ENCODE measurements at places on chromosomes 11 and 22.

DNA sequence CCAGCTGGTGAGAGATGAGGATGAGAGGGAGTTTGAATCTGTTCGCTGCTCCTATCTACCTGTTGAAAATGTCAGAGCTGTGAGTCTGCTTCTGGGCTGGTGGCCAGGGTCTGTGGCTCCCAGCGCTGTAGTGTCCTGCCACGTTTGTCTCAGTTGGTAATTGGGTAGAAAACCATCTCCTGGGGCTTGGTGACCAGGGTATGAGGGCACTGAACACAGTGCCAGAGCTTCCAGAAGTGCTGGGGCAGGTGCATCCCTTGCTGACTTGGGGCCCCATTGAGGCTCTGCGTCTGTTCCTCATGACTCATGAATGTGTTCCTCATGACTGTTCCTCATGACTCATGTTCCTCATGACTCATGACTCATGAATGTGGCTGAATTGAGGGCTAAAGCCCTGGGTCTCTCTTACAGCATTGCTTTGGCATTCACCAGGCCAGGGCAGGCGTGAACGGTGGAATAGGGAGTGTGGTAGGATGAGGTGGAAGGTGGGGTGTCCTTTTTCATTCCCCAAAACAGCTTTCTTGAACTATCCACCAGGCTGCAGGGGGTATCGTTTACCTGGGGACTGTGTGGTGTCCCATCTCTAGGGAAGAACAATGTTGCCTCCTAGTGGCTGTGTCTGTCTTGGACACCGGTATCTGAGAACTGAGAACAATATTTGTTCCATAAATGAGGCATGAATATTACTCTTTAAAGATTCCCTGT lies 139.5 kb downstream of the COMMD9 start:
- DNase-seq: peak; percentile 7

- DNase-seq: no peak
Measured at GRCh38 chr11:78074756-78075155, 4.9 kb downstream of the NDUFC2 start.

DNA sequence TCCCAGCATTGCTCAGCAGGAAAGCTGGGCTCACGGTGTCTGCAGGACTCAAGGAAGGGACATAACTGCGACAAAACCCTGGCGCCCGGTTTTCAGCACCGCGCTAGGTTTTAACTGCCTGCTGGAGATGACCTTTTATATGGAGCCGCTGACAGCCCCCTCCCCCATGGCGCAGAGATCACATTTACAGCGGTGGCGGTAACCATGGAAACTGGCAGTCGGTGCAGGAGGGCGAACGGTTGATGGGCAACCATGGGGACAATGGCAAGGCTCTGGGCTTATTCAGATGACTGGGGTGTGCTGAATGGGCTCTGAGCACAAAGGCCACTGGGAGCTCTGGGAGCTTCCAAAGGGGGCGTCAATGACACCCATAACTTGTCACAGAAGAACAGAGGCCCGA lies 37.2 kb downstream of the CELSR1 start:
- no peak for DNase-seq

- no peak for DNase-seq
Measured at GRCh38 chr11:47961383-47961782, 19.0 kb upstream of the PTPRJ start.

- no peak for DNase-seq
Measured at GRCh38 chr11:122340607-122341290, 224.7 kb upstream of the BLID start.

GRCh38 chr11:130909650-130910049 lies 6.6 kb downstream of the SNX19 start:
- no peak for DNase-seq

DNA sequence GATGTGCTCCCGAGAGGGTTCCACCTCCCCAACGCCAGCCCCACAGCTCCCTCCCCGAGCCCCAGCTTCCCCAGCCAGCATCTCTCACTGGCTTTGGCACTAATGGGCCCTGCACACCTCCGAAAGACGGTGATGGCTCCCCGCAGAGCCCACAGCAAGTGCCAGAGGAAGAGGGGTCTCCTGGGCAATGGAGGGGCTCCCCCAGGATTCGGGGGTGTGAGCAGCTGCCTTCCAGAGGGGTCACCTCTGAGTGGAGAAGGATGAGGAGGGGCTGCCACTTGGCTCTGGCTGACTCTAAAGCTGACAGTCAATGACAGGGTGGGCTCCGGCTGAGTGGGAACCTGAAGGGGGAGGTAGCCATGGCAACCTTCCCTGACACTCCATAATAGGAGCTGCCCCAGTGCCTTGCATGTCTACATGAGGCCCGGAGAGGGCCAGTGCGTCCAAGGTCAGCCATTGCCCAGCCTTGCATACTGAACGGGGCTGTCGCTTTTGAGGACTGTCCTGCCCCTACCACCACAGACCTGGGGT lies 98.6 kb upstream of the SYT13 start:
- no peak for DNase-seq

- peak; percentile 85 for DNase-seq
Measured at GRCh38 chr11:64230171-64230984, at the start of gene DNAJC4. TSS of gene DNAJC4 (plus strand) at chr11:64230548. CDS start at chr11:64230855, 307 bp downstream.

- no peak for DNase-seq
Measured at GRCh38 chr11:115257270-115257669, 246.9 kb downstream of the CADM1 start.
